ENCODE measurements at places on chromosomes 16 and 17.

DNA sequence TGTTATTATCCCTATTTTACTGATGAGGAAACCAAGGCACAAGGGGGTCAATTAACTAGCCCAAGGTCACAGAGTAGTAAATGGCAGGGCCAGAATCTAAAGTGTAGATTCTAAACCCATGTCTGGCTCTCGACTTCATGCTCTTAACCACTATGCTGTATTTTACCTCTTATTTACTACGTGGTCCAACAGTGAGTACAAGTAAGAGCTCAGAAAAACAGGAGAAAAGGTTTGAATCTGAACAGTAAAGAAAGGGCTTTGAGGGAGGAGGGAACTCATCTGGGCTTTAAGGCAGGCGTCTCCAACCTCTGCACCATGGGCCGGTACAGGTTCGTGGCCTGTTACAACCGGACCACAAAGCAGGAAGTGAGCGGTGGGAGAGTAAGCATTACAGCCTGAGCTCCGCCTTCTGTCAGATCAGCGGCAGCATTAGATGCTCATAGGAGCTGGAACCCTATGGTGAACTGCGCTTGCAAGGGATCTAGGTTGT is 62.9 kb downstream of the SMURF2 start:
- H3K4me3 ChIP-seq: no peak overlapping the region
- no peak overlapping the region for H3K27ac ChIP-seq
- no peaks in the 10 kb centered on the region for H3K4me1 ChIP-seq
- no peaks in the 10 kb centered on the region for H3K27me3 ChIP-seq

DNA sequence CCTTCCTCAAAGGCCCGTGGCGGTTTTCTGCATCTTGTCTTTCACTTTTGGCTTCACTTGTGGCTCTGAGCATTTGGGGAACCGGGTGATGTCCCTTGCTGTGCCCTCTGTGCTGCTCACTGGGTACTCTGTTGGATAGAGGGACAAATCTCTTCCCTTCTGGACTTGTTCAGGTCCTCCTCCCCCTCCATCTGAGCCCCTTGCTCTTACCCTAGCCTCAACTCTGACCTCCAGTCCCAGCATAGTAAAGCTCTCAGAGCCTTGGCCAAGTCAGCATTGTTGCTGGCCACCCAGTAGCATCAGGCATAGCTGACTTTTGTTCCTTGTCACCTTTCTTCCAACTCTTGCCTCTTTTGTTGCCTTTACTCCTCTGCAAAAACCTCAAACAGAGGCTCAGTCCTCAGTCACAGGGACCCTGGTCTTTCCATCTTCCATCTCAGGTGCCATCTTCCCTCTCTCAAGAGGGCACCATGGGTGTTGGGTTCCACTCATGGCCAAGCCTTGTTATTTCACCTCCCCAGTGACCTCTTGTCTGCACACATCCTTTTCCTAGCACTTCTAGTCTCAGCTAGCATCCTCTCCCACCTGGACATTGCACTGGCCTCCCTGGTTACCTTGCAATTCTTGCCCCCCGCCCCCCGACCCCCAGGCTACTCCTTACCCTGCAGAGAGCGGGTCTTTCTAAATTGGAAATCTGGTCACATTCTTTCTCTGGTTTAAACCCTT is 393 bp upstream of the PSMB10 start:
- H3K4me1 ChIP-seq: peaks cover 6% of the 10 kb centered on the region
- peak overlapping the region; percentile 88 for H3K4me3 ChIP-seq
- H3K27ac ChIP-seq: peak overlapping the region; percentile 65
- DNase-seq: no peak
- no peaks in the 10 kb centered on the region for H3K27me3 ChIP-seq

DNA sequence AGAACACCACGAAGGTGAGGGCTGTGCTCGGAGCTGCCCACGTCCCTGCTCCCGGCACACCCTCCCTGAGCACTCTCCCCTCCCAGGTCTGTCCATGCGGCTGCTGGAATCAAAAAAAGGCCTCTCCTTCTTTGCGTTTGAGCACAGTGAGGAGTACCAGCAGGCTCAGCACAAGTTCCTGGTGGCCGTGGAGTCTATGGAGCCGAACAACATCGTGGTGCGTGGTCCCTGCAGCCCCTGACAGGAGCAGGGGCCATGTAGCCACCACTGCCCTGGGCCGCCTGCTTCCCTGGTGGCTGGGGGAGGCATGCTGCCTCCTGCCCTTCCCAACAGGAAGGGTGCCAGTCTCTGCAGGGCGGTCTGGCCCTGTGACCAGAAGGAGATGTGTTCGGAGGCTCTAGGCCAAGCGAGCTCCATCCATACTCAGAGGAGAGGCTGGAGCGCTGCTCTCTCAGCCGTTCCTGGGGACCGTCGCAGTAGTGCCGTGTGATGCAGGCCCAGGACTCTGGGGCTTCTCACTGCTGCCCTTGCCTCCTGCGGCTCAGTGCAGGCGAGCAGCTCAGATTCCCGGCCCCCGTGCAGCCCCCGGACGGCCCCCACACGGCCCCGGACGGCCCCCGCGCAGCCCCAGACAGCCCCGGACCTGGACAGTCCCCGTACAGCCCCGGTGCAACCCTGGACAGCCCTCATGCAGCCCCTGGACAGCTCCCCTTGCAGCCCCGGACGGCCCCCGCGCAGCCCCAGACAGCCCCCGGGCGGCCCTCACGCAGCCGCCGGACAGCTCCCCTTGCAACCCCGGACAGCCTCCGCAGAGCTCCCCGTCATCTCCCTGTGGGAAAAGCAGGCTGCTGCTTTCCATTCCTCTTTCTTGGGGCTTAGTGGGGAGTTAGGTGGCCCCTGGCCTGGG is 20.5 kb downstream of the TCF25 start:
- no peaks in the 10 kb centered on the region for H3K4me1 ChIP-seq
- H3K27me3 ChIP-seq: no peaks in the 10 kb centered on the region
- no peak for DNase-seq

GRCh38 chr17:74474043-74474792 is 7.8 kb downstream of the CD300A start:
- H3K4me3 ChIP-seq: no peak overlapping the region
- H3K27me3 ChIP-seq: peaks cover 98% of the 10 kb centered on the region
- DNase-seq: no peak
- no peaks in the 10 kb centered on the region for H3K4me1 ChIP-seq
- H3K27ac ChIP-seq: no peak overlapping the region

- no peaks in the 10 kb centered on the region for H3K4me1 ChIP-seq
- DNase-seq: no peak
- no peak overlapping the region for H3K27ac ChIP-seq
- H3K27me3 ChIP-seq: peaks cover 46% of the 10 kb centered on the region
- no peak overlapping the region for H3K4me3 ChIP-seq
Observed at GRCh38 chr16:35200662-35201061, 1741.2 kb downstream of the TP53TG3F start.

DNA sequence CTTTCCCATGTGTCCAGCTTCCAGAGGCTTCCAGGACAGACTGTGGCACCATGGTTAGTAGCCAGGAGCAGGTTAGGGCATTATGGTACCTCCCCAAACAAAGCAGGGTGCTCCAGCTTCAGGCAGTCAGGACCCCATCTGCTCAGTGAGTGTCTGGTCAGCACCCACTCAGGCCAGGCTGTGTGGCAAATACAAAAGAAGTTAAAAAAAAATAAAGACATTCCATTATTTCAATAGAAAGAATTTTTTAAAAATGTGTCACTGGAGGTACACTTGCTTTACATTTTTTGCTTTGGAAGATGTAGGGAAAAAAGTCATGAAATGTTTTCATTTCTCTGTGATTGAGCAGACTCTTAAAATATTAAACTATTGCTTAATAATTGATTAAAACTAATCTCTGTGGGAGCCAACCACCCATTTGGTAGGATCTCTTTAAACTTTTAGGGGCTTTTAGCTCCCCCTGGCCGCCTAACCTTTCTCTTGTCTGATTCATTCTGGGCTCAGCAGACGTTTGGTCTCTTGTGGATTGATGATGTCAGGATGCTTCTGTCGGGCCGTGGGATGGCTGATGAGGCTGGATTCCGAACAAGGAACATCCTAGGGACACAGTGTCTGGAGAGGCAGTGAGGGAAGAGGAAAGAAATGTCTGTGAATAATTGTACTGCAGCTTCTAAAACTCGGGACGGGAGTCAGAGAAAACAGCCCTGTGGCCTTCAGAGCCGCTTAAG is 28.4 kb upstream of the NPTX1 start:
- no peak overlapping the region for H3K4me3 ChIP-seq
- peaks cover 28% of the 10 kb centered on the region for H3K27me3 ChIP-seq
- no peak overlapping the region for H3K27ac ChIP-seq
- H3K4me1 ChIP-seq: no peaks in the 10 kb centered on the region
- no peaks in the 10 kb centered on the region for H3K36me3 ChIP-seq

DNA sequence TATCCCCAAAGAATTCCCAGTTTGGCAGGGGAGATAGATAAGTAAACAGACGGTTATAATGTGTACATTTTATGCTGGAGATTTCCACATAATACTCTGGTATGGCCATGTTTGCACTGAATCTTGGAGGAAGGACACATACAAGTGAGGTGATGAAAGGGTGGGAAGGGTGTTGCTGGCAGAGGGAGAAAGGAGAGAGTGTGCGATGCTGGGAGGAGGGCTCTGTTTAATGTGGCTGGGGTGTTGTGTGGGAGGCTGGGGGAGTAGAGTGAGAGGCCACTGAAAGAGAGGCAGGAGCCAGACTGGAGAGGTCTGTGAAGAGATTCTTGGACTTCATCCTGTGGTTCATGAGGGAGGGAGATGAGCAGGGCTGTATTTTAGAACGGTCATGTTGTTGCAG is 87.6 kb downstream of the SPACA3 start:
- no peak overlapping the region for H3K27ac ChIP-seq
- DNase-seq: no peak

GRCh38 chr16:67843343-67843765 is 1.2 kb downstream of the THAP11 start:
- peaks cover 45% of the 10 kb centered on the region for H3K4me1 ChIP-seq
- H3K27me3 ChIP-seq: no peaks in the 10 kb centered on the region
- no peak for DNase-seq
- no peaks in the 10 kb centered on the region for H3K36me3 ChIP-seq
- no peak overlapping the region for H3K27ac ChIP-seq

- DNase-seq: peak; percentile 78
- H3K4me1 ChIP-seq: no peaks in the 10 kb centered on the region
- H3K27ac ChIP-seq: no peak overlapping the region
Observed at GRCh38 chr16:71383054-71383773, 24.7 kb downstream of the CALB2 start.

GRCh38 chr16:13997526-13997925 is 73.6 kb upstream of the MRTFB start:
- H3K27ac ChIP-seq: no peak overlapping the region
- DNase-seq: no peak
- no peaks in the 10 kb centered on the region for H3K36me3 ChIP-seq

DNA sequence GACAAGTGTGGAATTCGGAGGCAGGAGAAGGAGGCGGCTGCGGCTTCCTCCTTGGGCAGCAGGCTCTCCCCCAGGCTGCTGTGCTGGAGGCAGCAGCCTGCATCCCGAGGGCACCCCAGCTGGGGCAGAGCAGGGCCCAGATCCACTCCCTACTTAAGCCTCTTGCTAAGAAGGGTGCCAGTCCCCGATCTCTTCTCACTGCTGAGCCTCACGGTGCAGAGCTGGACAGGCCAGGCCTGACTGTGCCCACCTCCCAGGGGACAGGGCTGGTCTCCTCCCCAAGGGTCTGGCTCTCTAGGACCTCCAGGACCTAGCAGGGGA is 210.8 kb downstream of the NTN1 start:
- no peaks in the 10 kb centered on the region for H3K27me3 ChIP-seq
- no peak overlapping the region for H3K27ac ChIP-seq
- no peak for DNase-seq
- no peaks in the 10 kb centered on the region for H3K4me1 ChIP-seq

GRCh38 chr17:46194393-46195216 is 1.4 kb upstream of the KANSL1 start:
- H3K36me3 ChIP-seq: peaks cover 15% of the 10 kb centered on the region
- peak overlapping the region; percentile 98 for H3K4me3 ChIP-seq
- DNase-seq: no peak
- H3K27me3 ChIP-seq: no peaks in the 10 kb centered on the region
- H3K27ac ChIP-seq: peak overlapping the region; percentile 66
- peaks cover 26% of the 10 kb centered on the region for H3K4me1 ChIP-seq

DNA sequence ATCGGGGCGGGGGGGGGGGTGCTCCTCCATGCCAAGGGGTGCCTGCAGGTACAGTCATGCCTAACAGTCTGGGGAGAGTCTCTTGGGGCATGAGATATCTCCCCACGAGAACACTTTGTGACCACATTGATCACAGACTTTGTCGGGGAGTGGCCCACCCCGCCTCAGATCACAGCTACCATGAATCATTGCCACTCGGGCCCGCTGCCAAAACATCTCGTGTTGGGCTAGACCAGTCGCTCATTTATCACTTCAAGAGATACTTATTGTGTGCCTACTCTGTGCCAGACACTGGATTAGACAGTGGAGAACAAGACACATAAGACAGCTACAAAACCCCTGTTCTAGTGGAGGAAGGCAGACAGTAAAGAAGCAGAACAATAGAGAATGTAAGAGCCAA is 72.6 kb downstream of the CLEC16A start:
- peaks cover 28% of the 10 kb centered on the region for H3K4me1 ChIP-seq
- peak; percentile 67 for DNase-seq
- H3K27me3 ChIP-seq: no peaks in the 10 kb centered on the region
- H3K27ac ChIP-seq: peak overlapping the region; percentile 61

- no peak overlapping the region for H3K4me3 ChIP-seq
- H3K36me3 ChIP-seq: peaks cover 7% of the 10 kb centered on the region
- DNase-seq: no peak
- H3K27ac ChIP-seq: no peak overlapping the region
- H3K27me3 ChIP-seq: no peaks in the 10 kb centered on the region
Observed at GRCh38 chr17:18987230-18987610, 17.3 kb downstream of the FAM83G start.

DNA sequence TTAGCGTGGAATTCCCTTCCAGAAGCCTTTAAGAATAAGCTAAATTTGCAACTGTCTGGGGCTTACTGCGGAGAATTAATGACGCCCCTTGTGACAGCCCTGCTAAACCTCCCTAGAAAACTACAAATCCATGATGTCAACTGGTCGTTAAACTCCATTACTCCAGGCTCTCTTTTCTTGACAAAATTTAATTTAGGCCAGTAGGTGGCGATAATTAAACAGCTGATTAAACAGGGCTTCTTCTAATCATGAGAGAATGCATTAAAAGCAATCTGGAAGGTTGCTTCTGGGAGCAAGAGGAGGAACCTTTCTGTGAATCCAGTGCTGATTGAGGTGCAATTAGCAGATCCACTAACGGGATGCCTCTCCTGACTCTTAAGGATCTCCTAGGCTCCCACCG is 8.1 kb upstream of the NLRP1 start:
- no peaks in the 10 kb centered on the region for H3K36me3 ChIP-seq
- H3K4me1 ChIP-seq: no peaks in the 10 kb centered on the region
- DNase-seq: no peak
- H3K27me3 ChIP-seq: peaks cover 4% of the 10 kb centered on the region
- H3K27ac ChIP-seq: no peak overlapping the region

DNA sequence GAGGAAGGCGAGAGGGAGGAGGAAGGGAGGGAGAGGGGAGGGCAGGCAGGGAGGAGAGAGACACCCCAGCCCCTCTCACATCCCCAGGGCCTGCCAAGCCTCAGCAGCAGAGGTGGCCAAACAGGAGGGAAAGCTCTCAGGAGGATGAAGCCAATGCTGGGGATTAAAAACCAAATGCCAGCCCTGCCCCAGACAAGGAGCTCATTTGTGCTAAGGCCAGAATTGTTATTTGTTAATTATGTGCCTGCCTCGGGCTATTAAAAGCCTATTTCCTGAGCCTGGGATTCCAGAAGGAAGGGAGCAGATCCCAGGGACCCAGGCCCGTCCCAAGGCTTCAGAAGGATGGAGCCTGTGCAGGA is 27.9 kb upstream of the GINS2 start:
- peaks cover 15% of the 10 kb centered on the region for H3K4me1 ChIP-seq
- H3K36me3 ChIP-seq: no peaks in the 10 kb centered on the region
- H3K27me3 ChIP-seq: no peaks in the 10 kb centered on the region
- H3K4me3 ChIP-seq: no peak overlapping the region
- no peak overlapping the region for H3K27ac ChIP-seq

Data from PC-9 (cell line).